ENCODE measurements at places on chromosomes 12 and 14.
A peak's percentile ranks its signal among the peaks of the same experiment; 100 is the strongest.

GRCh38 chr12:66144791-66145754 is 14.5 kb upstream of the LLPH start:
- peak; percentile 77 for DNase-seq

GRCh38 chr12:26845984-26846383 is 13.0 kb upstream of the ITPR2 start:
- peak; percentile 84 for DNase-seq

DNA sequence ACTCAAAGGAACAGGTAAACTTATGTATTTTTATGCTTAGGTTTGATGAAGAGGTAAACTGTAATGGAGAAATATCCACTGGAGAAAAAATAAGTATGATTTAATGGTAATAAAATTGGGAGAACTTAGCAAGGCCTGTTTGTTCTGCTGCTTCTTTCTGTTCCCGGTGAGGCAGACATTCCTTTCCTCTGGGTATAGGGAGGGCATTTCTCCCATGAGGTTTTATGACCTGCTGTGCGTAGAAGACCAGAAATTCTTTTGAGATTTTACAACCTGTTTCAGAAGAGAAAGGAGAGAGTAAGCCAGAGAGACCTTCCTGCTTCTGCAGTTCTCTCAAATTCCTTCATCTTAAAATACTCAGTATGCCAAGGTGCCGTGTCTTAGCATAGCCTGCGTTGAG is 139.4 kb upstream of the RMST start:
- DNase-seq: no peak

DNA sequence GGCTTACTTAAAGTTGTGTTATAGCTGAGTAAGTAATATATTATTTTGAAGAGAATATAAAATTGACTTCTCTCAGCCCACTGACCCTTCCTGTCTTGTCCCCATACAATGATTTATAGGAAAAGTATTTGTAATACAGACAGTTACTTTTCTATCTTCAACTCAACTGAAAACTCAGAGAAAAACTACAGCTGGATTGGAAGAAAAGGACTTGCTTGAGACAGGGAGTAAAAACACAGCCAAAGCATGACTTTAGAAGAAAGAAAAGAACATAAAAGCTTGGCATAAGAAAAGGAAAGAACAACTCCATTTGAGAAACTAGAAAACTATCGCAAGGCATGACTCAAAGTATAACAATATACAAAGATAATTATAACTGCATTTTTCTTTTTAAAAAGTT is 57.5 kb downstream of the MSRB3 start:
- DNase-seq: no peak

- DNase-seq: peak; percentile 16
Observed at GRCh38 chr14:85214471-85214870, 315.5 kb upstream of the FLRT2 start.

- DNase-seq: peak; percentile 54
Observed at GRCh38 chr14:89479802-89480201, 62.8 kb upstream of the FOXN3 start.

- DNase-seq: no peak
Observed at GRCh38 chr14:102922490-102923200, at the start of gene AMN. Gene AMN, plus strand, starts transcription at chr14:102922663. Its CDS starts 26 bp downstream, at chr14:102922689.

DNA sequence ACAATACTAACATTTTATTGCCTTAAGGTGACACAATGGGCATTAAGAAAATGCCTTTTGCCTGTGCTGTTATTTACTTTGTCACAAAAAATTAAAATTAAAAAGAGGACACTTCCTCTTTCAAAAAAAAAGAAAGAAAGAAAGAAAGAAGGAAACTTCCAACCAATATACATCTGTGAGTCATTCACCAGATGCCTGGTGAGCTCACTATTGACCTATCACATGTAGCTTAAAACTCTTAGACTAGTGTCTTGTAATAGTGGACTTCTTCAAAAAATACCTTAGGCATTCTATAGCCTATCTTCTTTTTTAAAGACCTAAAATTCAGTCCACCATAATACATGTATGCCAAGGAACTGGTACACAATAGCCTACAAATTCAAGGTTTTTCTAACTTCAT is 4.9 kb upstream of the SOX5 start:
- no peak for DNase-seq

DNA sequence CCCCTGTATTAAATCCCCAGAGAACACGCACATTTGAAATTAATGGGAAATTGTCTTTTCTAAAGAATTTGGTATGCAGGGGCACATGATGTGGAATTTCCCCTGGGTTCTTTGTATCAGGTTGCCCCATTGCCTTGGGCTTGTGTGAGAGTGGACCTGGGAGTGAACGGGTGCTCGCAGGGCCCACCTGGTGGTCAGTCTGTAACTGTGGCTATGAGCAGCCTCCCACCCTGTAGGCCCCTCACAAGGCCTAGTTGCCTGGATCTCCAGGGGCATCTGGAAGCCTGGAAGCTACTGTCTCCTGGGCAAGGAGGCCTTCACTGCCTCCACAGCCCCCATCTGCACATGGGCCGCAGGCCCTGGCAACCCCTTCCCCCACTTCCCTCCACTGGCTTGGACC is 96.7 kb downstream of the SLC25A47 start:
- no peak for DNase-seq

- no peak for DNase-seq
Observed at GRCh38 chr14:81855007-81855406, 321.4 kb upstream of the SEL1L start.

GRCh38 chr12:23756416-23756815 is 193.1 kb downstream of the SOX5 start:
- no peak for DNase-seq

DNA sequence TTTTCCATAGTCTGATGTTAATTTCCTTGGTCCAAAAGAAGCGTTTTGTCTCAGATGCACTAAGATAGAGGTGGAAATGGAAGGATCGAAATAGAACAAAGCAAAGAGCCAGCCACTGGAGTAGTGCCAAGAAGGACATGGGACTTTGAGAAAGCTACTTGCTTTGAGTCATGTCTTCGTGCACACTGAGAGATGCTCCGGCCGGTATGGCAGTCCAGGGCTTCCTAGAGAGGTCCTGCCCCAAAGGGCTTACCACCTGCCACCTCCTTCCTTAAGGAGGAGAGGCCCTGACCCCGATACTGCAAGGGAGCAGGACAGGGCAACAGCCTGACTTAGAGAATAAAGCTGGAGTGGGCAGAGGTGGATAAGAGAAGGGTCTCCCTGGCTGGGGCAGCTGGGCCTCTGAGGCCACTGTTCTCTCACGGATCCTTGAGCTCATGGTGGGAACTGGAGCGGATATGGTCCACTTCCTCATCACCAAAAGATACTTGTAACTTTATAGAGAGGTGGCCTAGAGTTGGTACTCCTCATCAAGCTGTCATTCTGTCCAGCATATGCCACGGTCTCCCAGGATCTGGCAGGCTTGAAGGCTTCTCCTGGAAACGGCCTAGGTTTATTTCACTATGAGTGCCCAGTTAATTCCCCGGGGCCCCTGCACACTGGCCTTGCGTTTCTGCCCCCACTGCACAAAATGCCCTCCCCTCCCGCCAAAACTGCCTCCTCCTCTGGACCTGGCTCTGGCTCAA is 57.4 kb downstream of the FOXN3 start:
- DNase-seq: no peak

DNA sequence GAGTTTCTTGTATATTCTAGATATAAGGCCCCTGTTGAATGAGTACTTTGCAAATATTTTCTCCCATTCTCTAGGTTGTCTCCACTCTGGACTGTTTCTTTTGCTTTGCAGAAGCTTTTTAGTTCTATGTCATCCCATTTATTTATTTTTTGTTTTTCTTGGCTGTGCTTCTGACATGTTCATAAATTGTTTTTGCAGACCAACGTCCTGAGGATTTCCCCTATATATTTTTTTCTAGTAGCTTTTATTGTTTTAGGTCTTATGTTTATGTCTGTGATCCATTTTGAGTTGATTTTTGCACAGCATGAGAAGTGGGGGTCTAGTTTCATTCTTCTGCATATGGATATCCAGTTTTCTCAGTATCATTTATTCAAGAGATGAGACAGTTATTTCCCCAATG is 70.4 kb upstream of the BTG1 start:
- no peak for DNase-seq

DNA sequence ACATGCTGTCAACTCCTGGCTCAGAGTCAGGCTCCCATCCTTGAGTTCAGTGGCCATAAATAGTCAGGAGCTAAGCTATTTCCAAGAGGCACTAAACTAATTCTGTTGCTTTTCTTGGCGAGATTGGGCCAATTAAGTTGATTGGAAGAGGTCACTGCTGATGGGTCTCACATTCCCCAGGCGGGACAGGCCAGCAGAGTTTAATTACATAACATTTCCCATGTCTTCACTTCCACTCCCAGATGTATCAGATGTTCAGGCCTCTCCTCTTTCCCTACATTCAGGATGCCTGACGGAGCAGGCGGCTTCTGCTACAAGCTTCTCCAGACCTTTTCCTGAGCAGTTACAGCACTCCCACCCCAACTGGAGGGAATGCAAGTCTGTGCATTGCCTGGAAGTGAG is 5.3 kb downstream of the NTF3 start:
- no peak for DNase-seq

DNA sequence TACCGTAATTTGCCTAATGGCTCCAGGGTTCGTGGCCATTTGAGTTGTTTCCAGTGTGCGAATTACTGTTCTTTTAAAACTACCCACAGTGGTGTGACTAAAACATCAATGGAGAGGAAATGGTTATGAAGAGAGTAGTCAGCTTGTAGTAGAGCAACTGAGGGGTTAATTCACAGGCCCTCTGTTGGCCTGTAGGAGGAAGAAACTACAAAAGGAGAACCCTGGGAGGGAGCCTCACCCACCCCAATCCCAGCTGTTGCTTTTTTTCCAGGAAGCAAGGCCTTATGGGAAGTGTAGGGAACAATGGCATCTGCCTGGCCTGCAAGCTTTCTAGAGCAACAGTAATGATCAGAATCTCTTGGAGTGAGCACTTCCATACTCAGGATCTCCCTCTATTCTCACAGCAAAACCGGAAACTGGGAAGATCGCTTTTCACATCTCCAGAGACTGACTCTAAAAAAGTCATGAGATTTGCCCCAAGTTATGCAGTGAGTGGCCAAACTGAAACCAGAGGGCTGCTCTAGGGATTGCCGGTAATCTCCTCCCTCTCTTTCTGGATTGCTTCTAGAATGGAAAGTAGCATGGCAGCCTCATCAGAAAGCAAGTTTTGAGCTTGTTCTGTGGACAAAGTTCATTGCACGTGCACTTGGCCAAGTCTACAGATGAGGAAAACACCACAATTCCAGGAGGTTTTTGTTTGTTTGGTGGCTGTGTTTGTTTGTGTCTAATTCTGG is 125.3 kb upstream of the PWP1 start:
- DNase-seq: no peak

DNA sequence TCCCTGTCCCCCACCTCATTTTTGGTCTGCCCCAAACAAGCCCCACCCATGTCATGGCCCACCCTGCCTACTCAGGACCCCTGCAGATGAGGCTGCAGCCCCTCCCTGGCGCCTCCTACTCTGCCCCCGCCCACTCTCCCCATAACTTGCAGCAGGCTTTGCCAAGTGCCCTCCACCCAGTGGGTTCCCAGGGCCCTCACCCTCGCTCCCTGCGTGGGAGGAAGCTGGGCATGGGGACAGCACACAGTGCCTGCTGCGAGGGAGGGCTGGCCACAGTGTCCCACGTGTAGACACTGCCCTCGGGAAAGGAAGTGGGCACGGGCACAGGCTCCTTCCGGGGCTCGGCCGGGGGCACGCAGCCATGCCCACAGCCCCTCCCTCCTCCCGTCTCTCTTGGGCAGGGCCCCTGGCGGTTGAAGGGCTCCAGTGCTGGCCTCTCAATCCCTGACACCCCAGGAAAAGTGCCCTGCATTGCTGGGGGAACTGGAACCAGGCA is 9.4 kb downstream of the AKT1 start:
- DNase-seq: no peak

- DNase-seq: no peak
Observed at GRCh38 chr14:23697680-23698079, 61.5 kb downstream of the DHRS2 start.

DNA sequence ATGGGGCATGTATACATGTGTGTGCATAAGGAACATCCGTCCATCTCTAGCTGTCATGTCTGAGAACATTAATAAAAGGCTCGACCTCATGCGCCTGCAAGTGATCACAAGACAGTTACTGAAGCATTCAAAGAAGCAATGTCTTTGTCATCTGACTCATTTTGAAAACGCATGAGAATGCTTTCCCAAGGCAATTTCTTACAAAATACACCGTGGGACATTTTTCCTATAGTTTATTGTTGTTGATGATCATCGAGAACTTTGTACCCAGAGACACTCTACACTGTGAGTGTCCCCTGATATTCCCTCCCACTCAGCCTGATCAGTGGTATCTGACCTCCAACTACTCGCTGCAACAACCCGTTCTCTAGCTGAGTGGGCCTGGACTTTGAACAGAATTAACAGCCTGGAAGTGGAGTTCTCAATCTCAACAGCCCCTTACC is 68.1 kb downstream of the ETV6 start:
- DNase-seq: peak; percentile 48

GRCh38 chr14:102430212-102430908 is 67.6 kb downstream of the TECPR2 start:
- no peak for DNase-seq

GRCh38 chr14:96817750-96818666 is 20.8 kb downstream of the VRK1 start:
- DNase-seq: no peak

DNA sequence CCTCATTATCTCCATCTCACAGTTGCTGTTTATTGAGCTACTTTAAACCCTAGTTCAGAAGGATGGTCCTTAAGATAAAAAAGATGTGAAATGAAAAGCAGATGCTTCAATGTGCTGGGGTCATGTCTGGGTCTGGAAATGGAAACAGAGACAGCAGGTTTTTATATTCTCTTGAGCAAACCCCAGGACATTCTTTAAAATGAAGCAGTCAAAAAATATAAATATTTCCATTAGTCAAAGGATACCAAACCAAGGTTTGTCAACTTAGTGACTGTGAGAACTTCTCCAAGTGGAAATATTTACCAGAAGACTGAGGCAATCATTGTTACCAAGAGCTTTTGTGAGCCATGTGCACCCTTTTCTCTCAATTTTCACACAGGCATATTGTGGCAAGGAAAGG is 102.5 kb upstream of the DIO2 start:
- peak; percentile 70 for DNase-seq

DNA sequence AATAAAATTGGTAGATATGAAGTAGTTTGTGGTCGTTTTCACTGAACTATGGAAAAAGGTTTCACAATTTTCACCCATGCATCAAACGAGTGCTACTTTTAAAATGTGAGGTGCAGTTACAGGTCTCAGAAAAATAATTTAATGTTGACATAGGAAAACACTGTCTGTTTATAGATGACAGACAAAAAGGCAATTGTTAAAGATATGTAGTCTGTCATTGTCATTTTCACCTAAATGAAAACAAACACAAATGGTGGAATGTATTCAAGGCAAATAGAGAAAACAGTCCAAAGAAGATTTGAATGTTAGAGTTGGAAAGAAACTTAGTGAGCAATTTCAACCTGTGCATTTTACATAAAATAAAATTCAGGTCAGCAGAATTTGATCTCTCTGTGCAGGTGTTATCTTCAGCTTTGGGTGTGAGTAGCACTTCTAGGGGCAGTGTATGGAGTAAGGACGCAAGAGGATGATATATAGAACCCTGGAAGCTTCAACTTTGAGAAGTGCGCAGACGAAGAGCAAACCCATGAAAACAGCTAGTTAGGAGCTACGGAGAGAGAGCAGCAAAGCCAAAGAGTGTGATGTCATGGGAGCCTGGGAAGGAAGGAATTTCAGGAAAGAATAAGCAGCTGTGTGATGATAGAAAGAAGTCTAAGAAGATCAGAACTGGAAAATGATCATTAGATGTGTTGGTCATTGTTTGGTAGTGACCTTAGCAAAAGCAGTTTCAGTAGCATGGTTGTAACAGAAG is 6.2 kb downstream of the RERG start:
- no peak for DNase-seq

All from AG10803 (cell line).